ENCODE measurements at places on chromosomes 12 and 14.

- DNase-seq = no peak
Observed at GRCh38 chr12:49534731-49535278, 4.0 kb upstream of the KCNH3 start.

GRCh38 chr12:120710805-120711296 lies 593 bp downstream of the UNC119B start:
- no peak for DNase-seq

GRCh38 chr12:118307069-118307954 lies 65.4 kb downstream of the TAOK3 start:
- no peak for DNase-seq

- no peak for DNase-seq
Observed at GRCh38 chr12:88893801-88894200, 313.5 kb upstream of the KITLG start.

- no peak for DNase-seq
Observed at GRCh38 chr14:59103396-59103795, 85.1 kb upstream of the DAAM1 start.

GRCh38 chr12:110658242-110658641 lies 30.7 kb downstream of the HVCN1 start:
- no peak for DNase-seq

GRCh38 chr12:85423947-85424346 lies 143.9 kb downstream of the ALX1 start:
- DNase-seq = no peak

- DNase-seq = no peak
Observed at GRCh38 chr12:40209886-40210285, 14.9 kb upstream of the LRRK2 start.

DNA sequence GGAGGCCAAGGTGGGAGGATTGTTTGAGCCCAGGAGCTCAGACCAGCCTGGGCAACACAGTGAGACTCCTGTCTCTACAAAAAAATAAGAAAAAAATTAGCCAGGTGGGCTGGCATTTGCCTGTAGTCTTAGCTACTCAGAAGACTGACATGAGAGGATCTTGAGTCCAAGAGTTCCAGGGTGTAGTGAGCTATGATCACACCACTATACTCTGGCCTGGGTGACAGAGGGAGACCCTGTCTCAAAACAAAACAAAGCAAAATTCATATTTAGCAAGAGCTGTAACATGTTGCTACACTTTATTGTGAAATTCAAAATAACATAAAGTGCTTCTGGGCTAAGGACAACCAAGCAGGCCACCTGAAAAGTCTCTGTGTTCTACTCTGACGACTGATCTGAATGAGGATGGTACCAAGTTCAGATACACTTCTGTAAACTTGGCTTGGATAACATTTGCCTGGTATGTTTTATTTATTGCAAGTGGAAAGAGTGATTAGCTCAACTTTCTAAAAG lies 11.6 kb upstream of the STRN3 start:
- DNase-seq = no peak

GRCh38 chr14:21096978-21097635 lies 1.3 kb downstream of the ZNF219 start:
- no peak for DNase-seq

DNA sequence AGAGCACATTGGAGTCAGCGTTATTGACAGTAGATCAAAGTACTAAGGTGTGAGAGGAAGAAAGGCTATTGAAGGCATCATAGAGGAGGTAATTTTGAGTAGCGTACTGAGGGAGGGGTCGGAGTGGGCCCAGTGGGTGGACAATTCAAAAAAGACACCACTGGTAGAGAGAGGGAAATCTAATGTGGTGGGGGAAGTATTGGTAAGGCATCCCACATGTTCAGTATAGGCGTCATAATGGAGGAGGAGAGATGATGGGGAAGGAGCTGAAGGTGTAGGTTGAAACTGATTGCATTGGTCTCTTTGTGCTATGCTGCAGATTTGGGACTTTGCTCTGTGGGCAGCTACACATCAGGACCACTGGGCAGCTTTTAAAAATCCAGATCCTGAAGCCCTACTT lies 23.7 kb upstream of the KRT77 start:
- DNase-seq = no peak

DNA sequence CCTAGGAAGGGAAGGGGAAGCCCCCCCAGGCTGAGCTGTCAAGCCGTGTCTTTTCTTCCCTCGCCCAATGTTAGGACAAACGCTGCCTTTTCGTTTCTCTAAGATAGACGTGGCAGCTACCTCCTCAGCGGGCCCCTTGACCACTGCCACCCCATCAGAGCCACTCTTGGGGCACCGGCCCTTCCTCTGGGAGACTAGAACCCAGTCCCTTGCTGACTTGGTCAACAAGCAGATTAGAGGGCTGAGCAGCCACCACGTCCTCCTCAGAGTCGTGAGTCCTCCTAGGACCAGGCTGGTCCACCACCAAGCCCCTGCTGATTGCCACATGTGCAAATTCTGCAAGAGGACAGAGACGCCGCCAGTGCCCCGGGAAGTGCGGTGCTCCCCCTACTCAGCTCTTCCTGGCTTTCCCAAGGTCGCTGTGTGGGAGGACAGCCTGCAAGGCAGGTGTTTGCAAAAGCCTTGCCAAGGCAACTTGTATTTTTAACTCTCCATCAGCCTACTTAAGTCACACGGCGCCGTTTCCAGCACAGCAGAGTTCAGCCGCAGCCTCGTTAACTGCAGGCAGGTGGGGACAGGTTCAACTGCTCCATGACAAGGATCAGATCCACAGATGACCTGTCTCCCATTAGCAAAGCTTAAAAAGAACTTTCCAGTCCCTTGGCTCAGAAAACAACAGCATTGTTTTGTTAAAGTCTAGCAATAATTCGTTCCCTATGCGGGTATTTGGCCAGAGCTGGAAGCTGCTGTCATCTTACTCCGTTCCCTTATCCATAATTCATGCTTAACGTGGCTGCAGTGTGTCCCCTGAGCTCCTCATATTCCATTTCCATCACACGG lies 65.6 kb downstream of the TESC start:
- DNase-seq = no peak

GRCh38 chr12:104454997-104455396 lies 1.8 kb upstream of the CHST11 start:
- DNase-seq = no peak

DNA sequence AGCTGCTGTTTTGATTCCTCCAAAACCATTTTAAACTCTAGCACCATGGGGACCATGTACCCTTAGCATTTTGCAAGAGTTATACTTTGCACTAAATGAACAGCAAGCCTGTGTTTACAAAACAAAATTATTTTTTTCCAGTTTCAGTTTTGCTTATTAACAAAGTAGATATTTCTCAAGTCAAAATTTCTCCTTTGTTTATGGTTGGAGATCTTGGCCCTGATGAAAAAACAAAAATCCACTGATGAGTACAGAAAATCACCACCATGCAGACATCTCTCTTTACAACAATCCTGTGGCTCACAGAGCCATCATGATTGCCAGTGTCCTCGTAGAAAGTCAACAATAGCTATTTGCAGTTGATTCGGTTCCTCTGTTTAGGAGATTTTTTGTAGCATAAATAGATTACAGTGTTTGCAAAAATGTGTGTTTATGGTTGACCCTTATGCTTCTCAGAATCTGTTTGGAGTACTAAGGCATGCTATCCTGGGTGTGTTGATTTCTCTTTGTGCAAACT lies 201.1 kb upstream of the NUDT4 start:
- DNase-seq = no peak
